ENCODE measurements at places on chromosomes 6 and 20.

DNA sequence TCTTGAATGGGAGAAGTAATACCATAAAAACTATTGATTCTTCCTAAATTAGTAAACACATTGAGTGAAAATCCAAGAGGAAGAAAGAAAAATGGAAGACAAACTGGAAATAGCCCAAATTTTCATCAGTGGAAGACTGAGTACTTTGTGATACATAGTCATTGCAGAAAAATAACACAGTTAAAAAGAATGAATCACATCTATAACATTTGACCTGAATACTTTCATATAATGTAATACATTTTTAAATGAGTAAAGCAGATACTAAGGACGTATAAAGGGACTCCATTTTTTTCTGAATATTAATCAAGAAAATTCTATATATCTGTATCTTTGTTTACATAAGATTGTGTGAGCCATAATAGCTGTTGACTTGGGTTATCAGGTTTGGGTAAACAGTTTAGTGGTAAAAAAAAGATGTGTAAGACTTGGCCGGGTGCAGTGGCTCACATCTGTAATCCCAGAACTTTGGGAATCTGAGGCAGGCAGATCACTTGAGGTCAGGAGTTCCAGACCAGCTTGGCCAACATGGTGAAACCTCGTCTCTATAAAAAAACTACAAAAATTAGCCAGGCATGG is 4.3 kb upstream of the SLC17A2 start:
- DNase-seq = no peak

GRCh38 chr6:36853325-36853724 is 14.1 kb upstream of the CPNE5 start:
- DNase-seq = no peak

DNA sequence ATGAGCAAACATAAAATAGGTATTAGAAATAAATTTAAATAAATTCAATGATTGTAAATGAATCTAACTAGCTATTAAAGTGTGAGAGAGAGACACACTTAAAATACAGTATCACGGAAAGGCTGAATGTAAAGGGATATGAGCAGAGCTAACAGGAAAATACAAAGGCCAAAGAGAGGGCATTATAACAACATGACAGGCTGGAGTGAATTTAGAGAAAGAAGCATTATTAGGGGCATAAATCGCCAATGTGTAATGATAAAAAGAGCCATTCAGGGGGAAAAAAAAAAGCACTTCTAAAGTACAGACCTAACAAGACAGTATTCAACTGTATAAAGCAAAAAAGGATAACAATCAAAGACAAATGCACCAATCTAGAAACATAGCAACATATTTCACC is 28.1 kb downstream of the DACT2 start:
- no peak for DNase-seq

GRCh38 chr6:2986722-2987221 is 12.9 kb upstream of the NQO2 start:
- DNase-seq = no peak

DNA sequence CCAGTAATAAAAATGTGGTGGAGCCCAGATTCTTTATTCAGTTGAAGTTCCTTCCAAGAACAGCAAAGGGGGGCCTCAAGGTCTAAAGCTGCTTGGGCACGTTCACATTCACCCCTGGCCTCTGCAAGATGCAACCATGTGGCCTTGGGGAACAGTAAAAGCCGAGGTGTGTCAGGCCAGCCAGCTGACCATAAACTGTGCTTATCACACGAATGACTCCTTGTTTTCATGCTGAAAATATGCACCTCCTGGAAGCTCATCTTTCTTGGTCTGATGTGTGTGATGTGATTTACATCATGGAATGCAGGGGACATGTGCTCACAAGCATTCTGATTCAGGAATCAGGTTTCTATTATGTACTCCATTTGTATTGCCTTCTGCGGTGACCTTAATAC is 211.6 kb upstream of the MARCKS start:
- DNase-seq = no peak

DNA sequence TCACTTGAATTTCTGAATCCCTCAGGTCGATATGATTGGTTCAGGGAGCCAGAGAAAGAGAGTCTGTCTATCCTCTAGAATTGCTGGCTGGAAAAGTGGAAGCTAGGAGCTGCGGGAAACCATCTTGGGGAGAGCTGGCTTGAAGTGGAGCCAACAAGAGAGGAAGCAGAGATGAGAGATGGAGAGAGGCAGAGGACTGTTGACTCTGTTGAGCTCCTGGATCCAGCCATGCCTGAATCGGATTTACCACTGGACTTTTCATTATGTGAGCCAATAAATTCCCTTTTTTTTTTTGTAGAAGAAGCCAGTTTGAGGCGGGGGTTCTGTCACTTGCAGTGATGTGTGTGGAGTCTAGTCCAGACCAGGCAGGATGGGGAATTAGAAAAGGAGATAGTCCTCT is 13.9 kb upstream of the SLC9A8 start:
- DNase-seq = no peak

GRCh38 chr6:164130151-164130550 is 715.6 kb downstream of the QKI start:
- no peak for DNase-seq

DNA sequence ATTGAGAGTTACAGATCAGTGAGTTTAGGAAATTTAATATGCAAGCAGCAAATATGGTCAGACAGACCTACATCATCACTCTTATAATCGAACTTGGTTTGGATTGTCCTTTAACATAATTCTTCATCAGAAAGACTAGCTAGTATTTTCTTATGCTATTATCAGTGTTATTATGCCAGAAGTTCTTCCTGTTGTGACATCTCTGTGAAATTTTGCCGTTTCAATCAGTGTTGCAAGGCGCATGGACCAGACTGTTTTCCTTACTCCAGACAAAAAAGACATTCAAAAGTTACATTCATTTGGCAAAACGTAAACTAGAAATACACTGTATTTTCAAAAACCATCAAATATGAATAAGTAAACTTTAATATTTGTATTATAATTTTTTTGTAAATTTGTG is 5.7 kb upstream of the TENT5A start:
- no peak for DNase-seq

DNA sequence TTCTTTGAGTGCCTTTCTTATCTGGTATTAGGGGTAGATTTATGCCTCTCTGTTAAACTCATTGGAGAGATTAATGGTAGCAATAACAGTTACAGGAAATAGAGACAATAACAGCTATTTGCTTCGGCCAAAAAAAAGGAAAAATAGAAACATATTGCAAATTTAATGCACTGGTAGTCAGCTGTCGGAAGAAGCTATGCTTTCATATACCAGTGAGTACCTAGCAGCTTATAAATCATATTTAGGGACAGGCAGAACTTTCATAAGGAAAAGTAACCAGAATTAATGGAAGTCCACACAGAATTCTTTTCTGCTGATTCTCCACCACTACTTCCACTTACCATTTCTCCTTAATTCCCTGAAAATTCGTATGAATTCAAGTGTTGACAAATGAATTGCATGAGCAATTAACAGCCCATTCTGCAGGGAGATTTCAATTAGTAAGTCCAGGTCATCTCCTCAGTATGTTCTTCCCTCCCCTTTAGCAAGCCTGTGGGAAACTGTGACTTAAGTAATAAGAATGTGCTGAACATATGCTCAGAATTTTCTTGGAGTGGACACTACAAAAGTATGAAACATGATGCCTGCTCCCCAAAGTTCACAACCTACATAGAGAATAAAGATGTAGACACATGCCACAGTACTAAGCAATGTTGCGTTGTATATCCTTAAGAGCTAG is 196.7 kb upstream of the KCNQ5 start:
- no peak for DNase-seq

GRCh38 chr20:47850146-47850545 is 64.9 kb upstream of the SULF2 start:
- DNase-seq = no peak

DNA sequence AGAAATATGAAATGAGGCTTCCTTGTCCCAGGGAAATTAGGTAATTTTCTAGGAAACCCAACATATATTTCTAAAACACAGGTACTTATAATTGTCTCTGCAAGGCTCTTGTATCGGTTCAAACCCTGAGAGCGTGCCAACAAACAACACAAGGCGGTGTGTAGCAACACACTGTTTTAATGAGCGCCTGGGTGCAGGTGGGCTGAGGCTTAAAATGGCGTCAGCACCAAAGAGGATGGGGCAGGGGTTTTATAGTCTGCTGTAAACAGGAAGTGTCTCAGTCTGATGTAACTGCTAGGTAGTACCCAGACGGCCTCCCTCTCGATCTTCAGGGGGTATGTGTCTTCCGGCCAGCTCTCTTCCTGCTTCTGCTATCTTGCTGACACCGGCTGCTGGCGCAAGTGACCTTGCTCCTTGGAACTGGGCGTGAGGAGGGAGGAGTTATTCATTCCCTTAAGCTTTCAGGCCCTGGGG is 69.7 kb downstream of the EPB41L2 start:
- DNase-seq = no peak

- DNase-seq = no peak
Observed at GRCh38 chr20:25017257-25017803, 24.8 kb upstream of the APMAP start.

- DNase-seq = no peak
Observed at GRCh38 chr6:104484626-104485025, 375.1 kb downstream of the HACE1 start.
